ENCODE measurements at places on chromosomes 5 and 9.

DNA sequence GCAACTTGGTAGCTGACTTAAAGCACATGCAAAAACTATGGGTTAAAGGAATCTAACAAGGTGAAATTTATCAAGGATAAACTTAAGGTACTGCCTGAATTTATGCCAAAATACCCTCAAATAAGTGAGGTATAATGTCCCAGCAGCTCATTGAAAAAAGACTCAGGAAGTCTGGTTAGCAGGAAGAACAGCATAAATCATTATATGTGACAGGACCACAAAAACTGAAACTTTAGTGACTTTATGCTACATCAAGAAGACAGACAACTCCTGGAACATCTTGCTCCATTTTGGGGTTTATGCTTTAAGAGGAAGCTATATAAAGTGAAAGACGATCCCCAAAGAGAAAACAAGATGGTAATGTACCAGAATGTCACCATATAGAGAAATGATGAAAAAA lies 282.4 kb upstream of the ZNF462 start:
- DNase-seq, result no peak

DNA sequence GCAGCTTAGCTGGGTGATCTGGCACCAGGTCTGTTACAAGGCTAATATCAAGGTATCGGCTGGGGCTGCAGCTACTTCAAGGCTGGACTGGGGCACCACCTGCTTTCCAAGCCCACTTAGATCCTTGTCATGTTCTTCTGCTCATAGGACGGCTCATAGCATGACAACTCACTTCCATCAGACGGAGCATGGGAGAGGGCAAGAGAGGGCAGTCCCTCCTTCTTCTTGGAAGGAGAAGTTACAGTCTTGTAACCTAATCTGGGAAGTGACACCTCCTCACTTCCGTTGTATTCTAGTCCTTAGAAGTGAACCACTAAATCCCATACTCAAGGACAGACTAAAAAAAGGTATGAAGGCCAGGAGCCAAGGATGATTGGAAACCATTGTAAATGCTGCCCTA lies 258.2 kb downstream of the MAST4 start:
- no peak for DNase-seq

DNA sequence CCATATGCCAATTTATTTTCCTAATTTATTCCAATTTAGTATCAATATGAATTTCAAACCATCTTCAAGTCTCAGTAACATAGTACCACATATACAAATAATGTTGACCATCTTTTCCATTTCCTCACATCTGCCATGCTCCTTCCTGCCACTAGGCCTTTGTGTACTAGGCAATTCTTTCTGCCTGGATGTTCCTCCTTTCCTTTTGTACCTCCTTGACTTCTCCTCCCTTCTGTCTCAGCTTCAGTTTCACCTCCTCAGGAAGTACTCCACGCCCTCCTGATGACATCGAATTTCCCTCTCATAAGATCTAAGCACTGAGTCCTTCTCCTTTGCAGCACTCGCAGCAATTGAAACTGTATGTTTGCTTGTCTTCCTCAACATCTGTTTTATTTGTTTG lies 53.9 kb downstream of the MEF2C start:
- no peak for DNase-seq

- no peak for DNase-seq
These were observed 466.4 kb upstream of the MEF2C start for GRCh38 chr5:89349246-89349980.

DNA sequence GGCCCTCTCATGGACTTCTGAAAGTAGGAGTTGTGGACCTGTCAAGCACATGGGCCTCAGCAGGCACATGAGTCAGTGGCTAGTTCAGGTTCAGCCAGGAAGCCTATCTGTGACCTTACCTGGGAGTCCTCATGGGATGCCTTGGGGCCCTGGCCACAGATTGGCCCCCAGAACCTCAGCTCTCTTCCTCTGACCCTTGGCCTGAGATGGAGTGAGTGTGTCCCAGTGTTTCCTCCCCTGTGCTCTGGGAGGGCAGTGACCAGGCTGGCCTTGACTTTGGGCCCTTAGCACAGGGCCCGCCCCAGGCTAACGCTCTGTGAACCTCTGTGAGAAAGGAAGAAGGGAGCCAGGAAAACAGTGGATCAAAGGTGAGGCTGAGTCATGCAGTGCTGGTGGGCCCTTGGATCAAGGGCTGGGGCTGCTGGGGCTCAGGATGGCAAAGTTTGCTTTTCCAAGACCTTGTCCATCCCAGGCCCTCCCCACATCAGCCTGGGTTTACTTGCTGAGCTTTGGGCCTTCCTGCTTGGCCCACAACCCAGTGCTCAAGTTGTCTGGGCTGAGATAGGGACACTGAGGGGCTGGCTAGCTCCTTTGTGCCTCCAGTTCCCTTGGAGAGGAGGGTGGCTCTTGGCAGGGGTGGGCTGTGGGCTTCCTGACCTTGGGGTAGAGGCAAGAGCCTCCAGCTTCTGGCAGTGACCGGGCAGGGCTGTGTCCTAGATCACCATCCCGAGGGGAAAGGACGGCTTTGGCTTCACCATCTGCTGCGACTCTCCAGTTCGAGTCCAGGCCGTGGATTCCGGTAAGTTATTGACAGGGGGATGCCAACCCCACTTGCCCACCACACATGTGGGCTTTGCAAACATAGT lies 41.4 kb downstream of the RGS3 start:
- DNase-seq, result peak; percentile 46

DNA sequence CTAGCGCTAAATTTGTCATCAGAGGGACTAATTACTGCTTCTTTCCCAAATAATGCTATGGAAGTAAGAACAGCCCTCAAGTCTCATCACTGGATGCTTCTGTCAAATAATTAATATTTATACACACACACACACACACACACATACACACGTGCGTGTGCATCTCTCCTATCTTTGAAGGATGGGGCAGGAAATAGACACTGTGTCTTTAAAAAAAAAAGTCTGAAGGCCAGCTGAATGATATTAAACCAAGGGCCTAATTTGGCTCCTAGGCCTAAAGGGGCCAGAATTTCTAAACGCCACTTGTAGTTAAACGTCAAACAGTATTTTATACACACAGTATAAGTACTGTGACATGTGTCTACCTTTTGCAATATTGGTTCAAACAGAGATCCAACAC lies 3.3 kb downstream of the SLF1 start:
- DNase-seq, result no peak

GRCh38 chr9:137761032-137761431 lies 116.5 kb upstream of the CACNA1B start:
- no peak for DNase-seq

- no peak for DNase-seq
These were observed 133.4 kb downstream of the TRPM3 start for GRCh38 chr9:70987986-70988385.

Measured in liver (tissue), 10 donors.